ENCODE measurements at places on chromosomes 2 and 18. TPM values are rescaled to one million over a fixed set of nuclear protein-coding genes. Genes with fewer than 3 reads are reported as not detected.

CHN1 gene
- total RNA-seq, result 28.3 TPM

DHRS9 gene
- not detected for total RNA-seq

GKN2 gene
- not detected for total RNA-seq

POTEE gene
- total RNA-seq, result not detected

SIX3 gene
- total RNA-seq, result 0.39 TPM

SH3RF3 gene
- total RNA-seq, result 7.3 TPM

EML6 gene
- total RNA-seq, result 4.1 TPM

SERPINB3 gene
- not detected for total RNA-seq

GALM gene
- total RNA-seq, result 21.7 TPM

PROKR1 gene
- total RNA-seq, result not detected

NDUFV2 gene
- 175 TPM for total RNA-seq

SMAD4 gene
- total RNA-seq, result 68.7 TPM

TSHZ1 gene
- 8.1 TPM for total RNA-seq

VIL1 gene
- under 0.01 TPM for total RNA-seq

Data from subcutaneous preadipocyte (primary cell).